ENCODE measurements at places on chromosomes 6 and 20. TPM values are rescaled to one million over a fixed set of nuclear protein-coding genes. Genes with fewer than 3 reads are reported as not detected.

SYTL3 gene
- 1.4 TPM for total RNA-seq

GNAS-AS1 gene
- total RNA-seq = not detected

DNA sequence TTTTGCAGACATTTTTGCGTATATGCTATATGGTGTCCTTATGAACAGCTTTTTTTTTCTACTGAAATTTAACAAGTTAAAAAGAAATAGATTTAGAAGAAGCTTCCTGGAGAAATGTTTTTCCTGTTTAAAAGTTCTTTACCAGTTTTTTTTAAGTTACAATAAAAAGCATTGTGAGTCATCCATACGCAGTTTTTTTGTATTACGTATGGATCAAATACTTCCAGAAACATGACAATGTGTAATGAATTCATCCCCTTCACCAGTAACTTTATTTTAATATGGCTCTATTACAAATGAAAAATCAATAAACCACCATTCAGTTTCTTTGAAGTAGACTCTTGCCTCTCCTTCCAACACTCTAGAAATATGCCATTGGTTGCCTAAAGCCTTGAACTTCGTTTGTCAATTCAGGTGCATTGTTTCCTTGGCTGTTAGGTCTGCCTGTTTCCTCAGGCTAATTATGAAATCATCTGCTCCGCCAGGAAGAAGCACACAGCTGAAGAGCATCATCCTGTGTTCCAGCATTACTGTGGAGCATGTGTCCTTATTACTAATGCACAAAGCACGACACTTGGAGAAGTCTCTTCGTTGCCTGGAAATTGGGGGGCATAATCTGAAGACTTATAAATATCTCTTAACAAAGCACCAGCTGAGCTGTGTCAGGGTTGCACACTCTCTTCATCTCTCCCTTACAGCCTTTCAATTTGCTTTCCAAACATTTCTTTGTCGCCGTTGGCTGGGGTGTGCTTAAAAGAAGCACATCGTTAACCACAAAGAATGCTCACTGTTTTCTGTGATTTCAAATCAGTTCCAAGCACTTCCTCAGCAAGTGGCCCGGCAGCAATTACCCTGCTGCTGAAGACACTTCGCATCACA, 9.6 kb downstream of the MOXD1 start:
- no peak for DNase-seq

- DNase-seq = no peak
Measured at GRCh38 chr6:13517116-13517515, 29.7 kb upstream of the GFOD1 start.

DNA sequence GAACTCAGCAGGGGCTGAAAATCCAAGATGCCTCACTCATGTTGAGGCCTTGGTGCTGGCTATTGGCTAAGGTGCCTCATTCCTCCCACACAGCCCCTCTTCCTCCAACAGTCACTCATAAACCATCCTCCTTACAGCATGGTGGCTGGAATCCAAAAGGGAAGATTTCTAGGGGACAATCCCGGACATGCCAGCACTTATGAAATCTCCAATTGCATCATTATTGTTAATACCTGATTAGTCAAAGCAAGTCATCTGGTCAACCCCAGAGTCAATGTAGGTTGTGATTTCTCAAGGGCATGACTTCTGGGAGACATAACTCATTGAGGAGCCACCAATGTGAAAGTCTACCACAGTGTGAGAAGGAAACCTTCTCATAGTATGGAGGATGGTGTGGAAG, 506.6 kb upstream of the NOX3 start:
- no peak for DNase-seq

DNA sequence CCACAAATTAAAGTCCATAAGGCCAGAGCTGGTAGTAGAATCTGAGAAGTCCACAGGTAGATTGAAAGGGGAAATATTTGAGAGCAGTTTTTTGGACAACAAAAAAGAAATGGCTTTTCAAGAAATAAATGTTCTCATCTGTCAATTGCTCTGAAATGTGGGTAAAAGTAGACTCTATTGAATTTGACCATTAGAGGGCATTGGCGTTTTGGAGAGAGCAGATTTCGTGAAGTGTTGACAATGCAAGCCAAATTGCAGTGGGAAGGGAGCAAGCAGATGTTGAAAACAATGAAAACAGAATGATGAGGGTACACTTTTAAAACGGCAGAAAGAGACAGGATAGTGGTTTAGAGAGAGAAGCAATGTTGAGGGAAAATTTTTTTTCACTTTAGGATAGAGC, 149.1 kb upstream of the FAM83B start:
- DNase-seq = no peak

DNA sequence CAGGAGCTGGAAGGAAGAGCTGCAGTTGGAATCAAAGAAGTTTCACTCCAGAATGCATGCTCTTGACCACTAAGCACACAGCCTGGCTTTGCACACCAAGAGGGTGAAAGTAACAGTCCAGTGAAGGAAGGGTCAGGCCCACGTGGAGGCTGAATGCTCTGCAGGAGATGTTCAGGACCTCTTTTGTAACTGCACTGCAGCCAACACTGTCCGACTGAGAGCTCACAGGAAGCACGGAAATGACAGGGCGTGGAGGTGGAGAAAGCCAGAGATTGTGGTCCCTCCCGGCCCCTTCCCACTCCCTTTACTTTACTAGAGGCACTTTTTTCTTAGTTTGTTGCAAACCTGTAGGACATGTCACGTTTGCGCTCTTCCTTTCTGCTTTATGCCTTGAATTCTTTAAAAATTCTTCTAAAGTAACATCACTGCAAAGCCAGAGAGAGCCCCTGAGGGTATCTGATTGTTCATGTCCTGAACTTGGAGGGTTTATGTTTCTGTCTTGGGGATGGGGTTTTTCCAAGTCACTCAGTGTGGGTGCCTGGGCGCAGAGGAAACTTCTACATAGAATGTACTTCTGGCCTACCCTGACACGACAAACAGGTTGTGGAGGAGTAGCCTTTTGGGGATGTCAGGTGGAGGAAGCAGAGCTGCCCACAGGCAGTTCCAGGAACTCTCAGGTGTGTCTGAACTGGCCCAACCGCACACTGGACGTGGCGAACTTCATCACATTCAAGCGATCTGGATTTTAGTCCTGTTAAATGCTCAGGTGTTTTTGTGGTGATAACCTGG, 40.9 kb downstream of the JAG1 start:
- no peak for DNase-seq

MLN gene
- total RNA-seq = not detected

GRCh38 chr6:170553534-170554012, 466 bp upstream of the PSMB1 start:
- peak; percentile 20 for DNase-seq

GRCh38 chr6:145743332-145743731, 8.0 kb upstream of the EPM2A start:
- DNase-seq = no peak

DNA sequence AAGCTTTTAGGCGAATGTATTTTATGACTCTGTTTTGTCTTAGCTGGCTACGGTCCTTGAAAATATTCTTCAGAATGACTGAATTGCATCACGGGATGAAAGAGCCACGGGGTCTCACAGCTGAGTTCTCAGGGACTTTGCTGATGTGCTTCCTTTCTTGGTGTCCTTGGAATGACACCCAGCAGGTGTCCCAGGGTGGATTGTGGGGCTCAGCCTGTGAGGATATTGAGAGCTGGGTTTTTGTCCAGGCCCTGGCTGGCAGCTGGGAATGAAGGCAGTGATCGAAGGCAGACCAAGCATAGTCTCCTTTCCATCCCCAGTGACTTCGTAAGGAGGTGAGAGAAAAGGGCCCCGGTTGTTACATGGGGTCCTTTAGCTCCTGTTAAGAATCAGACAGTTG, 18.8 kb upstream of the MAPK13 start:
- no peak for DNase-seq

NKAIN2 gene
- 2.6 TPM for total RNA-seq

DNA sequence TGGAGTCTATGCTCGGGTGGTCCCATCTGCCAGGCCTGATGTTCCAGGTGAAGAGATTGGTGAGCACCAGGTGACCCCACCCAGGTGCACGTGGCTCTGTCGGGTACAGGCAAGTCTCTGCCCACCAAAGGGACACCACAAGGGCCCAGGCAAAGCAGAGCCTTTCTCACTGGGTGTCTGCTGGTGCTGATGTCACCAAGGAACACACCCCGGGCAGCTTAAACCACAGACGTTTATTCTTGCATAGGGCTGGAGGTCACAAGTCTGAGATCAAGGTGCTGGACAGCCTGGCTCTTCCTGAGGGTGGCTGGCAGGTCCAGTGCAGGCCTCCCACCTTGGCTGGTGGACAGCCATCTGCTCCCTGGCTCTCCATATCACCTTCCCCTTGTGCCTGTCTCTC, 100.7 kb upstream of the CD93 start:
- DNase-seq = no peak

Measured in Panc1 (cell line).